Body of pancreas (tissue), 4 donors: ENCODE measurements at places on chromosomes 1 and 21. TPM values are rescaled to one million over a fixed set of nuclear protein-coding genes. Genes with fewer than 3 reads are reported as not detected.

- no peak for DNase-seq
These were observed 403.4 kb downstream of the MATN1 start for GRCh38 chr1:30319765-30320580.

DNA sequence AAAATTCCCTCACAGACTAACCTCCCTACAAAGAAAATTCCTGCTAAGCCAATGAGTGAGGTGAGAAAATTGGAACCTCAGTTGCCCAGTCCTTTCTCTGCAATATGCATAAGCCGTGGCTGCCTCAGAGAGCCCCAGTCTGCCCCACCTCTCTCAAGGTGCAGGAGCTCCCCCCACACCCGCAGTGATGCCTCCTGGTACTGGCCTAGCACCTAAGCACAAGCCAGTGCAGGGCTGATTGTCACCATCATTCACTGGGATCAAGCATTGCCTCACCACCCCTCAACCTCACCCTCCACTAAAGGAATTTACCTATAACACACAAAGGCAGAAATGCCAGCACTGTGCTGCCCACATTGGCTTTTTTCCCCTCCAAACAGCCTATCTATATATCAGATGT, 56.9 kb downstream of the CD34 start:
- DNase-seq = no peak

Gene FMO2
- total RNA-seq = 9.2 TPM

- DNase-seq = no peak
These were observed 20.6 kb downstream of the TRAF5 start for GRCh38 chr1:211347077-211347844.

GRCh38 chr1:155645034-155645598, 35.1 kb downstream of the MSTO1 start:
- no peak for DNase-seq

DNA sequence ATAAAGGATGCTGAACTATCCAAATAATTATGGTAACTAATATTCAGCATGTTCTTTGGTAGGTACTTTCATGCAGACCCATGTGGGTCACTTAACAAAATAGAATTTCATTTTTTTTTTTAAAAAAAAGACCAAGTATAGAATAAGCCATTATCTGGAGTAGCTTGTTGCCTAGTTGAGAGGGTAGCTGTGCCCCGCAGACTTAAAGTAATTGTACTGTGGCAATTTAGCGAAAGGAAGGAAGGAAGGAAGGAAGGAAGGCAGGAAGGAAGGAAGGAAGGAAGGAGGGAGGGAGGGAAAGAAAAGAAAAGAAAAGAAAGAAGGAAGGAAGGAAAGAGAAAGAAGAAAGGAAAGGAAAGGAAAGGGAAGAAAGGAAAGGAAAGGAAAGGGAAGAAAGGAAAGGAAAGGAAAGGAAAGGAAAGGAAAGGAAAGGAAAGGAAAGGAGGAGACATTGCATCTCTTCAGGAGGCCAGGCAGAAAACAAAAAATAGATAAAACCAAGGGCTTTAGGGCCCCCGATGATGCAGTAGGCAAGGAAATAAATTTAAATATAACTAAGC, 35.3 kb upstream of the C1orf21 start:
- no peak for DNase-seq

Gene KIRREL1
- total RNA-seq = 11.4 TPM
